ENCODE measurements at places on chromosomes 12 and 14.

GRCh38 chr12:121773011-121773777 lies 20.3 kb downstream of the RHOF start:
- DNase-seq, result peak; percentile 50

DNA sequence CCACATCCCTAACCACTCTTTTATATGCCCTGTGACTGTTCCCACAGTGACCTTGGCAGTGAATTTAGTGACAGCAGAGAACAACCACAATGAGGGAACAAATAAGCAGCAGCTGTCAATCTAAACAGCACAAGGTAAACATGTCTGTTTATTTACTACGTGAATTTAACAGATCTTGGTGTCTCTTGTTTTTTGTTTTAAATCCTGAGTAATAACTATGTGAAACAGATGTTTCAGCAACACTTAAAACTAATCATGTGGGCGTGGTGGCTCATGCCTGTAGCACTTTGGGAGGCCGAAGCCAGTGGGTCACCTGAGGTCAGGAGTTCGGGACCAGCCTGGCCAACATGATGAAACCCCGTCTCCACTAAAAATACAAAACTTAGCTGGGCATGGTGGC lies 17.0 kb upstream of the CFAP54 start:
- no peak for DNase-seq

GRCh38 chr12:120228041-120228290 lies 27.1 kb upstream of the RPLP0 start:
- DNase-seq, result no peak

DNA sequence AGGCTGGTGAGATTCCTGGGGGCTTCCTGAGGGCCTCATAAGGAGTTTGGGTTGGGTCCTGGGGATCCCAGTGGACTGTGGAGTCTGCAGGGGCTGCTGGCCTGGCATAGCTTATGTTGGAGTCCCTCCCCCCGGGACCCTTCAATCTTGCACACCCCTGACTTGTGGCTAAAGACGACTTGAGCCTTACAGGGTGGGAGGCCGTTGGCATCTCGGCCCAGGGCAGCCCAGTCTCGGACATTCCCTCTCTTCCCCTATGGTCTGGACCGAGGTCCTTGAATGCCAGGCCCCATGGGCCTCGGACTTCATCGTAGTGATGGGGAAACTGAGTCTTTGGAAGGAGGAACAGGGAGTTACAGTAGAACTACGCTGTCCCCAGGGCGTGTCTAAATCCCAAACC lies 12.5 kb downstream of the RTL1 start:
- no peak for DNase-seq

GRCh38 chr14:75610834-75611233 lies 32.4 kb downstream of the FLVCR2 start:
- DNase-seq, result no peak

Data from stimulated activated CD8-positive, alpha-beta memory T cell treated with anti-CD3 and anti-CD28 coated beads, Interleukin-7, amount 100 ng/mL, for 1 hour (primary cell).